ENCODE measurements at places on chromosomes 5 and 9.

DNA sequence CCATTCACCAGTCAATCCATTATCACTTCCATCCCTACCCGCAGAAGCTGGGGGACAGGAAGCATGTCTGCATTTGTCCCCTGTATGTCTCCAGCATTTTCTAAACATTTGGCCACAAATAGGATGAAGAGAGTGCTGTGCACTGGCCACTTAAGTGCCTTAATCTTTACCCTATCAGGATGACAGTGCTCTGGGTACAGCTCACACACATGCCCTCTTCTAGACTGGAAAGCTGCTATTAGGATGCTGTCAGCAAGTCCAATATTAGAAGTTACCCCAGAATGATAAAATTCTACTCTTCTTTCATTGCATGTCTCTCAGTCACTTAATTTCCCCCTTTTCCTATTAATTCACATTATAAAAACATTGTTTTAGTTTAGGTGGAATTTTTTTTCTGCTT lies 168.4 kb downstream of the RASEF start:
- no peak for DNase-seq

DNA sequence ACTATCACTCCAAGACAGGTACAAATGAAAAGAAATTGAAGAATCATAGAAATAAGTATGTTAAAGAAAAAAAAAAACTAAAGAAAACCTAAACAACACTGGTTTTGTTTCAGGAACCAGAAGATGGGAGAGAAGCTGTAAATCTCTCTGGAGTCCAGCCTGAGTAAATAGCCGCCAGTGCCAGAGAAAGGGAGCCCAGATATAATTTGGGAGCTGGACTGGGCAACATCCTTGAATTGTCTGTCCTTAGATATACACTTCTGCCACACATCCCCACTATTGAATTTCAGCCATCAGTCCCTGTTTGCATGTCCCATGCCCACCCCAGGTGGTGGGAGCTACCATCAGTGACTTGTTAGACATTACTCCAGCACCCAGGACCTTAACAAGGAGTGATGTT lies 979.6 kb downstream of the DTWD2 start:
- DNase-seq = no peak

DNA sequence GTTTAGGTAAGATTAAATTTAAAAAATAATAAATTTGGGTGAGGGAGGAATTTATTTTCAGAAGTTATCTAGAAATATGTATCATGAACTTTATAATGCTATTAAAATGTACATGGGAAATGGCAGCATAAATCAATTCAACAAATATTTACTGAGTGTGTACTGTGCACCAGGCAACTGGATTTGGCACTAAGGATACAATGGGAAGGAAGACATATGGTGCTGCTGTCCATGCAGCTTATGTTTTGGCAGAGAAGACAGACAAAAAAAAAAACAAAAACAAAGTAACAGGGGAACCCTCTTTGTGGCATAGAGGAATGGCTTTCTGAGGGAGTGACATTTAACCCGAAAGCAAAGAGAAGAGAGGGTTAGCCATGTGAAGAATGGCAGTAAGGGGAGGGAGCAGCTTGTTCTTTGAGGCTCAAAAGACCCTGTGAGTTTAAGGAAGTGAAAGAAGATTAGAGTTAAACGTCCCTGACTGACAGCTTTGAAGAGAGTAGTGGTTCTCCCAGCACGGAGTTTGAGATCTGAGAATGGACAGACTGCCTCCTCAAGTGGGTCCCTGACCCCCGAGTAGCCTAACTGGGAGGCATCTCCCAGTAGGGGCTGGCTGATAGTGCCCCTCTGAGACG lies 23.9 kb downstream of the CNTRL start:
- DNase-seq = no peak

GRCh38 chr9:744046-744712 lies 97.3 kb upstream of the DMRT1 start:
- DNase-seq = no peak

DNA sequence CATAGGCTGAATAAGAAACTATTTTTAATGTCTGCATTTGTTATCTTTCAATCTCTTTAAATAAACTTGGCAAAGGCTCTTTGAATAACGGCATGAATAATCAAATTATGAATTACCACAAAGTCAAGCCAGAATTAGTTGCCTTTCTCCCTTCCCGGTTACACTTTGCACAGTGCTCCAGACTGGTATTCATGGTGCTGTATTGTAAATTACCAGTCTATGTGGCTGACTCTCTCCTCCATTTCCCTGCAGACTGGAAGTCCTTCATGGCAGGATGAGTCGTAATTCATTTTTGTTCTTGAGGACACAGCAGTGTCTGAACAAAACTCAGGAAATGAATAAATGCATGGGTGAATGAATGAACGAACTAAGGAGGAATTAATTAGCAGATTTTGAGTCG lies 142.9 kb downstream of the GNA14 start:
- no peak for DNase-seq

DNA sequence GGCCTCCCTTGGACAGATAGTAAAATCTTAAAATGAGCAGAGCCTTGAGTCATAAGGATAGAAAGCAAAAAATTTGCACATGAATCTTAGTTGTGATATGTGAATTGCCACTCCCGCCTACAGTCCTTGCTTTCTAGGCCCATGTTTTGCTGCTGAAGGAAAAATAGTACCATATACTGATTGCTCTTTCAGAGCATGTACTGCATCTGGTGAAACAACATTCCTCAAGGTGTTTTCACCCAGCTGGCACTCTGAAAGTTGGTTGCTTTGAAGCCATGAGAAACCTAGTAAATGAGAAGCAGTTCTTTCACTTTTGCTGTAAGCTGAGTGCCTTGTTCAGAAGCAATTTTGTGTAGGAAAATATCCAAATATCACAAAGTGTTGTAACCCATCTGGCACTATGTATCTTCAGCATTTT lies 10.3 kb downstream of the CDC37L1 start:
- DNase-seq = no peak

DNA sequence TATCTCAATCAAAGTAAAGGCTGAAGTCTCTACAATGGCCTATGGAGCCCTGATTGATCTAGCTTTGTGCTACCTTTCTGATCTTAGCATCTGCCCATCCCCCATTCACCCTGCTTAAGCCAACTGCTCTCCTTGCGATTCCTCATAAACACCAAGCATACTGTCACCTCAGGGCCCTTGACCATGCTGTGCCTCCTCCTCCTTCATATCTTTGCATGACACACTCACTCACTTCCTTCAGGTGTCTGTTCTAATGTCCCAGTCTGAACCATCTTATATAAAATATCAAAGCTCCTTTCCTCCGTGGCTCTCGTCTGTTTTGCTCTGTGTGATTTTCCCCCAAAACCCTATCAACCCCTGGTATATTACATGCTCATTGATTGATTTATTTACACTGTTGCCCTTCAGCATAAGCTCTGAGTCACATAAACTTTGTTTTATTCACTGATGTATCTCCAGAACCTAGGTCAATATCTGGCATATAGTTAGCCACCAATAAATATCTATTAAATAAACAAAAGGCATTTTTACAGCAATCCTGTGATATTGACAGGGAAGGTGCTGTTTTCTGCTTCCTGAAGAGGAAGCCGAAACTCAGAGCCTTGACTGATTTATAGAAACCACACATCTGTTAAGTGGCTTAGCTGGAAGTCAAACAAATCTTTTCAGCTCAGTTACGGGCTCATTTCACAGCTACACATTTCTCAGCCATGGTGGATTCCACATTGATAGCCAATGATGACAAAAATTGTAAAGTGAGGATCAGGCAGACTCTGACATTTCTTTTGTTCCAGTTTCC lies 103.6 kb downstream of the BOD1 start:
- no peak for DNase-seq

DNA sequence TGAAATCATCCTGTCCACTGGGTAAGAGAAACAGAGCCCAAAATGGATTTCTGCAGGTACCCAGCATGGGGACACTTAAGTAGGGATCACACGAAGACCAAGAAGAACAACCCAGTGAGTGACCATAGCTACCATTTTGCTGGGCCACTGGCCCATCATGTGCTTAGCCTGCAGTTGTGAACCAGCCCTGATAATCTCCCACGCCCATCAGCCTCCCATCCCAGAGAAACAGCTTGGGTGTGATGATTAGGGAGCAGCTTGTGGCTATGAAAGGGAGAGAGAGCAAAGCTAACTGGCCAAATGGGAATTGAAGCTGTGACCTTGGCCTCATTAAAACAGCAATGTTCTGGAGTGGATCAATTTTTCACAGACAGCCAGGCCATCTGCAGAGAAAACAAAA lies 138.5 kb downstream of the SLC24A2 start:
- DNase-seq = no peak

DNA sequence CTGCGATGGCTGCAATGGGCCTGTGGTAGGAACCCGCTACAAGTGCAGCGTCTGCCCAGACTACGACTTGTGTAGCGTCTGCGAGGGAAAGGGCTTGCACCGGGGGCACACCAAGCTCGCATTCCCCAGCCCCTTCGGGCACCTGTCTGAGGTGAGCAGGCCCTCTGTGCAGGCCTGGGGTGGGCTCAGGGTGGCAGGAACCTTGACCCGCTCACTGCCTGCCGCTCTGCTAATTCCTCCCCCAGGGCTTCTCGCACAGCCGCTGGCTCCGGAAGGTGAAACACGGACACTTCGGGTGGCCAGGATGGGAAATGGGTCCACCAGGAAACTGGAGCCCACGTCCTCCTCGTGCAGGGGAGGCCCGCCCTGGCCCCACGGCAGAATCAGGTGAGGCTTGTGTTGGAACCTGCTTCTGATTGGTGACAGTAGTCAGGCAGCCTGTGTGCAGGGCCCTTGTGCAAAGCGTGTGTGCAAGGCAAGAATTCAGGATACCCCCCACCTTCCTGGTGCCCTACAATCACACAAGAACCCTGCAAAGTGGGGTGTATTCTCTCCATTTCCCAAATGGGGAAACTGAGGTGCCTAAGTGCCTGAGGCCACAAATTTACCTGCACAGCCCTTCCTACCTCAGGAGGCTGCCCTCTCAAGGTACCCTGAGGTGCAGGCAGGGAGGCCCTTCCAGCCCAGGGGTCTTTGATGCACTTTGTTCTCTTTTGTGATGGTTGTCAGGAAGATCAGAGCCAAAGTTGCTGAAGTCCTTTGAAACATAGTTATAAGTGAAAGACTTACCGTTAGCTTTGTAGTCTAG lies 3.4 kb downstream of the SQSTM1 start:
- no peak for DNase-seq

- DNase-seq = no peak
Observed at GRCh38 chr5:13749766-13750165, 194.7 kb downstream of the DNAH5 start.

- DNase-seq = no peak
Observed at GRCh38 chr5:133730866-133731265, 118.5 kb upstream of the FSTL4 start.

GRCh38 chr5:112931473-112931872 lies 9.4 kb upstream of the REEP5 start:
- DNase-seq = no peak

DNA sequence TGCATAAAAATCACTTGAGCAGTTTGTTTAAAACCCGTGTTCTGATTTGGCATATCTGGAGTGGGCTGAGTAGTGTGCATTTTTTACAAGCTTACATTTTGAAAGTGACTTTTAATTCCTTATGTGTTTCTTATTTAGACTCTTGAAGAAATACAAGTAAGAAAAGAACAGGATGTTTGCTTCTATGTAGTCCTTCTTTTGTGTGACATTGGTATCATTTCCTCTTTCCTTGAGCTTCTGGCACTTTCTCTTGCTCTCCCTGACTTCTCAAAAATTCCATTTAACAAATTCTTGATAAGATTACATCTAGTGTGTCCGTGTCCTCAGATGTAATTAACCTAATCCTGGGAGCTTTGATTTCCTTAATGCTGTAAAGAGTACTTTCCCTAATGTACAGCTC lies 12.5 kb downstream of the GARNL3 start:
- DNase-seq = no peak

- no peak for DNase-seq
Observed at GRCh38 chr5:9533096-9533495, 12.8 kb downstream of the SEMA5A start.

- no peak for DNase-seq
Observed at GRCh38 chr5:1806974-1807373, 5.8 kb downstream of the NDUFS6 start.

DNA sequence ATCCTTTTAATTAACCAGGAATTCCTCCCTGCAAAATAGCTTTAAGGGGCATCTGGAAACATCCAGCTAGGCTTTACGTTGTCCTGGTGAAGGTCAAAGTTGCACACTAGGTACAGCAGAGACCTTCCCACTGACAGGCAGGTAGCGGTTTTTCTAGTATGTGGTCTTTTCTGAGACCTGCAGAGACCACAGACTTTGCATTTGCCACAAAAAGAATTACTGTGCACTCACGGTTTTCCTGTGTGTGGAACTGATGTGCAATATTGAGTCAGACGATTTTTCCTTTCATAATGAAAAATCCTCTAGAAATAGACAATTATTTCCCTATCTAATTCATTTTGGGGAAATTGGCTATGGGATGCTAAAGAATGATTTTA lies 417.0 kb upstream of the ADAMTSL1 start:
- DNase-seq = no peak

GRCh38 chr5:148956477-148957385 lies 106.1 kb downstream of the SH3TC2 start:
- DNase-seq = no peak

DNA sequence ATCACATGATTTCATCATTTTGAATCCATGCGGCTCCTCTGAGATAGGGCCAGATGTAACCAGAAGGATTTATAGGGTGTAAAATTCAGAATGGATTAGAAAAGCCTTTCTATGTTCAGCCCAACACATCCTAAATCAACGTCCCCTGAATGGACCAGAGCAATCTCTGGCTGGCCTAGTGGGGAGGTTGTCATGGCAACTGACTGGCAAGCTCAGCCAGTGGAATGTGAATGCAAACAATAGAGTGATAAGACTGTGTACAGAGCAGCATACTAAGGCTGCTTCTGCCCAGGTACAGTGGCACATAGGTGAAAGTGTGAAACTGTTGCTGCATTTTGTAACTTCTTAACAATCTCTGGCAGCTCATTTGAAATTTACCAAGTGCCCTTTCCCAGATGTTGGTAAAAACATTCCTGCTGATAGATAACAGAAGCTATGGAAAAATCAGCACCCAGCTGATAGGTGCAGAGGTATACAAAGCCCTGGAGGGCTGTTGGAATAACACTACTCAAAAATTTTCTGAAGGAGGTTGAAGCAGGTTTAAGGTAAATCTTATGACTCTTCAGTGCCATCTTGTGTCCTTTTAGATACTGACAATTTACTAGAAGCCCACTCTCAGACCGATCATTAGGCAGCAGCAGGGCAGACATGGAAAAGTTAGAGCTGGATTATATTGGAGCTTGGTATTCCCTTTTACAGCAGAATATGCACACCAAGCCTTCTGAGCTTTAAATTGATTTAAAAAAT lies 267.2 kb downstream of the RAB3C start:
- DNase-seq = peak; percentile 12

DNA sequence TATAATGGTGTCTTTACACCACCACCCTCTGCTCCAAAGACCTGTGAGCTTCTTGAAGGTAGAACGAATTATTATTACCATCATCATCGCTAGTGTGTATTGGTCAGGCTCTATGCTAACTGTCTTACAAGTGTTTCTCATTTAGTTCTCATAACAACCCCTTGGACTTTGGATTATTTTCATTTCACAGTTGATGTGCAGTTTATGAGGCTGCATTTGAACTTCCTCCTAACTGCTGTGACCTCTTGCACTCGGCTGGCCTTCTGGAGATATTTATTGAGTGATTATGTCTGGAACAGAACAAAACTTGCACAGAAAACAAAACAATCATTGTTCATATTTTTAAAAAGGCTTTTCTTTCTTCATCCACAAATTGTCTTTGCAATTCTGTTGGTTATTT lies 306.3 kb upstream of the SGCD start:
- no peak for DNase-seq

GRCh38 chr9:70485273-70485858 lies 70.9 kb upstream of the KLF9 start:
- no peak for DNase-seq
